Endothelial cell (in vitro differentiated cells): ENCODE measurements at places on chromosomes 12 and 14. TPM values are rescaled to one million over a fixed set of nuclear protein-coding genes. Genes with fewer than 3 reads are reported as not detected.

The PLXNC1 gene
- 1.1 TPM for total RNA-seq

GRCh38 chr14:74733221-74733620, 20.3 kb downstream of the FCF1 start:
- DNase-seq, result no peak

DNA sequence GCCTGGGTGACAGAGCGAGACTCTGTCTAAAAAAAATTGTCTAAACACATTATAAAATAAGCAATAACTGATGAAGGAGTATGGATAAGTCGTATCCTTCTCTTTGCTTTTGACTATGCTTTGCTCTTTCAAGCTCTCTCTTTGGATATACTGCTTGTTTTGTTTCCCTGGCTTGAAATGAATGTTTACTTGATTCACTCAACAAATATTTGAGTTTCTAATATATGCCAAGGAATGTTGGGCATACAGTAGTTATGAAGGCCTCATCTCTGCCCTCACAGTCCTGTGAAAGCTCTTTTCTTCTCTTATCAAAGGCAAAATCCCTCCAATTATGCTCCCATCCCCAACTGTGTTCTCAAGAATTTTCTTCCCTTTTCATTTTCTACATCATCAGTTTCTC, 123.5 kb downstream of the PTPRR start:
- DNase-seq, result no peak

GRCh38 chr12:5022465-5023061, 21.1 kb upstream of the KCNA5 start:
- DNase-seq, result peak; percentile 53

DNA sequence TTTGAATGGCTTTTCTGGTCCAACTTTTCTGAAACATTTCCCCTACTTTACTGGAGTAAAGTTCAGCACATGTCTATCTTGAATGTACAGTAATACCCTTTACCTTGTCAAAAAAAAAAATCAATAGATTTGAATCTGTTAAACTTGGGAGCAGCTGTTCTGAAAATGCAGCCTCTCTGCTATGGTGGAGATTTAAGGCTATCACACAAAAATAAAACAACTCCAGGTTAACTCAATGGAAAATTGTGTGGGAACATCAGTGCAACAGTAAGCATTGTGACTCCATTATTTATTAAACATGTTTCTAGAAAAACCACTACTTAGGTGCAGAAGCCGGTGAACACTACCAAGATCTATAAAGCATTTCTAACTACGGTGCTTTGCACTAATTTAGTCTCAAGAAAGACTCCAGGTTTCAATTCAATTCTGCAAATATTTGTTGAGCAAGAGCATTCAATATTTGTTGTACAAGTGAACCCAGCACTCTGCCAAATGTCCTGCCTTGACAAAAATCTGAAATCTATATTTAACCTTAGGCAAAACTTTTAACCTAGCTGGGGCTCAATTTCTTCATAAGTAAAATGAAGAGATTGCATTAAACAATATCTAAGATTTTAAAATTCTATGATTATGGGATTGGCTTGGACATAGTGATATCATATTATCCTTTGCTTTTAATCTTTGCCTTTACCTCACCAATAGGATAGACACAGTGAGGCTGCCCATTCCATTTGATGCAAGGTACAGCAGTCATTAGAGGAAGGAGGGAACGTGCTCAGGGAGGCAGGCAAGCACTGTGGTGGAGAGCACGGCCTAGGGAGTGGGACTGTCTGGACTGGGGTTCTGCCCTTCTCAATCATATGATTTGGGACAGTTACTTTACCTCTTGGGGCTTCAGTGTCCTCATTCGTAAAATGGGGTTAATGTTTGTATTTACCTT, 155.2 kb downstream of the KITLG start:
- no peak for DNase-seq

The VWF gene
- total RNA-seq, result 56.0 TPM

- DNase-seq, result no peak
These were observed 68.7 kb upstream of the STXBP6 start for GRCh38 chr14:25118671-25119070.

DNA sequence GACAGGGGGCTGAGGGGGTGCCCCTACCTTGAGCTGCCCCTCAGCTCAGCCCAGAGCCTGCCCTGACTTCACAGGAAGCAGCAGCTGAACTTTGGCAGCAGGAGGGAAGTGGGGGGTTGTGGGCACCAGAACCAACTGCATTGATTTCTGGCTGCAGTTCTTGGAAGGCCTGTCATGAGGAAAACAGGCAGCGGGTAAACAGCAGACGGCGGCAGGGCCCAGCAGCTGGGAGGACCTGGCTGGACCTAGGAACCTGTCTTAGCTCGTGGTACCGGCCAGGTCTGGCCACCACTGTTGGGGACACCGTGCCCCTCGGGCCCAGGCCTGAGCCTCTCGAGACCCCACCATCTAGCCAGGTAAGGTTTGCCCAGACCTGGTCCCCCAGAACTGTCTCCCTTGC, 154.2 kb upstream of the MYL2 start:
- DNase-seq, result no peak
